Mesothelial cell of epicardium (in vitro differentiated cells): ENCODE measurements at places on chromosomes 4 and X. TPM values are rescaled to one million over a fixed set of nuclear protein-coding genes. Genes with fewer than 3 reads are reported as not detected.

The FANCB gene
- 6.0 to 7.6 TPM (median 6.2 TPM) in 3 replicates for total RNA-seq

DNA sequence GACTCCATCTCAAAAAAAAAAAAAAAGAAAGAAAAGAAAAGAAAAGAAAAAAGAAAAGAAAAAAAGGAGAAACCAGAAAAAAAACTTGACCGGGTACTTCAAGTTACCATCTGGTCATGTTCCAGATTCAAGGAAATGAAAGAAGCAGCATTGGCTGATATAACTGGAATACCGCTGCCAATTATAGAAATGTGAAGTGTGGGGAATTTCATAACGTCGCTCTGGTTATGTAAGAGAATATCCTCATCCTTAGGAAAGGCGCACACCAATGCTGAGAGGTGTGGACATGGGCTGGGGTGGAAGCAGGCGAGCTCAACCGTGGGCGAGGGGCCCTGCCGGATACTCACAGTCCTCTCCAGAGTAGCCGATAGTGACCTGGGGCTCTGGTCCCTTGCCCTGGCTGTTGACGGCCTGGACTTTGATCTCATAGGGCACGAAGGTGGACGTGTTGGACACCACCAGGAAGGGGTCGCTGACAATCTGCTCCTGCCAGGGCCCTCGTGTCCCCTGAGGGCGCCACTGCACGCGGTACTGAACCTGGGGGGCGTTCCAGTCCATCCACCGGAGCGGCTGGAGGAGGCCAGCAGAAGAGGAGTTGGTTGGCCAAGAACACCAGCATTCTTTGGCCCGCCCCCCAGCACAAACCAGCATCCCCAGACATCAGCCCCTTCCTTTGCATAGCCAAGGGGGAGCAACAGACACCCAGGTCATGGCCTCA lies 19.5 kb downstream of the L1CAM start:
- DNase-seq = no peak

DNA sequence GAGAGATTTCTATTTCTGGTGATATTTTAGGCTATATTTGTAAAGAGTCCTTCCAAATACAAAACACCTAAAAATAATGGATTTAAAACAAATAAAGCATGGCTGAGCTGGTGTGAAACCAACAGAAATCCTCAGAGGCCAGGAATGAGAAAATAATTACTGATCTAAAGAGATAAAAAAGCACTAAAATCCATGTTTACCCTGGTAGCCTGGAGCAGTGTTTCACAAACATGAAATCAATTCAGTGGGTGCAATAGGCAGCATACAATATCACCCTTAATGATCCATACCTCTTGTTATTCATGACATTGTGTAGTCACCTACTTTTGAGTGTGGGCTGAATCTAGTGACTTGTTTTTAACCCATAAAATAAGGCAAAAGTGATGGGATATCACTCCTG lies 14.6 kb downstream of the PFKFB1 start:
- DNase-seq = no peak

GRCh38 chr4:6773106-6773505 lies 9.4 kb upstream of the KIAA0232 start:
- no peak for DNase-seq

DNA sequence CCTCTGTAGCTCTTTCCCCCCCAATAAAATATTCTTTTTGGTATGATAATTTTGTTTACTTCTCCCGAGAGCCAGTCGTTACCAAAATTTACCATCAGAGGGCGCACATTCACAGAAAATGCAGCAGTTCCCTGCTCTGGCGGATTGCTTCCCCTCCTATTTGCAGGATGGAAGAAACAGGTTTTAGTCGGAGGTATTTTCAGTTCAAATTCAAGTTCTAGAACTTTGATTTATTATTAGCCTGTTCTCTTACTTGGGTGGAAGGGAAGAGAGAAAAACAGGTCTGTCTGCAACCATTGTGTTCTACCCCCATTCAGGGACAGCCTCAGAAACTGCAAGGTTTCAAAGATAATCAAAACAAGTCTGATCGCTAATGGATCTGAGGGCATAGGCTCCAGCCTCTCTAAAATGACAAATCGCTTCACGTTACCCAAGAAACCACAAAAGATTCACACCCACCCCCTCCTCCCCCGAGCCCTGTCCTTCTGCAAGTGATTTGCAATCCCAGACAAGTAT lies 263.8 kb upstream of the RPS6KA3 start:
- DNase-seq = peak; percentile 85

GRCh38 chr4:40458683-40459082 lies 123.5 kb downstream of the CHRNA9 start:
- no peak for DNase-seq

DNA sequence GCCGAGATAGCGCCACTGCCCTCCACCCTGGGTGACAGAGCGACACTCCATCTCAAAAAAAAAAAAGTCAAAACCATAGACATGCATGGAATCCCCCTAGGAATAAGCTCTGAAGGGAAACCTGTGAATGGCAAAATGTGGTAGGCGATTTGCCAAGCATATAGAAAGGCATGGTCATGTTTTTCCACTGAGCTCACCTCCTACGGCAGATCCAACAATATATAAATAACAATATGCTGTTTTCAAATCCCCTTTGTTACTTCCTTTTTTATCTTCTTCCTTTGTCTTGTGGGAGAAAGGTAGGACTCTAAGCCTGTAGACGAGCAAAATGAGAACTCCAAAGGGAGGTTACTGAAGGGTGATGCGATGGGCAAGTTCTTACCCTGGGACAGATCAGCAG lies 219.0 kb downstream of the PALLD start:
- DNase-seq = no peak

GRCh38 chr4:3532751-3533422 lies 665 bp upstream of the LRPAP1 start:
- no peak for DNase-seq

DNA sequence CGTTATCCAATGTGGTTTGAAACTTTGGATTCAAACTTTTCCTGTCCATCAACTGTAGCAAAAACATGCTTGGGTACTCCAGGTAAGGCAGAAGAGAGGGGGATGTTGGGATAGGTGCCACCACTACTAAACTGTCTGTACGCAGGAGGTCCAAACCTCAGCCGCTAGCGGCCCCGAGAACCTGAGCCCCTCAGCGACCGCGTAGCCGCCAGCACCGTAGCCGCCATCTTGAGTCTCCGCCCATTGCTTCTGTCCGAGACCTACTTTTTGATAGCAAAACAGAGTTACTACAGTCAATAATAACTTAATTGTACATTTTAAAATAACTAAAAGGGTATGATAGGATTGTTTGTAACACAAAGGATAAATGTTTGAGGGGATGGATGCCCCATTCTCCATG lies 119.9 kb upstream of the GRID2 start:
- DNase-seq = no peak

DNA sequence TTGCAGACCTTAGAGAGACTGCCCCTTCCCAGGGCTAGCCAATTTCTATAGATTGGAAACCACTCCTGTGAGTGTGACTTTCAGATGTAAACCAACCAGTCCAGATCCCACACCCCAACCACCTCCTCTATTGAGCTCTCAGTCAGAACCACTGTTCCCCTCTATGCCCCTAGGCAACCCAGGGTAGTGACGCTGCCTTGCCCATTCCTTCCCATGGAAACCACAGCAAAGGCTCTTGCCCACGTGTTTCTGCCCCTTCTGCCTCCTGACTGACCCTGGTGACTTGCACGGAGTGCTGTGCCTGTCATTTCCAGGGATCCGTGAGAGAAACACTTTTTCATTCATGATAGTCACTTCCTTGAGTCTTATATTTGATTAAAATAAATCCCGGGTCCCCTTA lies 32.4 kb downstream of the CYTL1 start:
- no peak for DNase-seq

The AMBN gene
- total RNA-seq = 0.14 to 0.36 TPM (median 0.22 TPM) in 3 replicates

The CXorf38 gene
- total RNA-seq = 8.9 to 10.2 TPM (median 10.2 TPM) in 3 replicates

DNA sequence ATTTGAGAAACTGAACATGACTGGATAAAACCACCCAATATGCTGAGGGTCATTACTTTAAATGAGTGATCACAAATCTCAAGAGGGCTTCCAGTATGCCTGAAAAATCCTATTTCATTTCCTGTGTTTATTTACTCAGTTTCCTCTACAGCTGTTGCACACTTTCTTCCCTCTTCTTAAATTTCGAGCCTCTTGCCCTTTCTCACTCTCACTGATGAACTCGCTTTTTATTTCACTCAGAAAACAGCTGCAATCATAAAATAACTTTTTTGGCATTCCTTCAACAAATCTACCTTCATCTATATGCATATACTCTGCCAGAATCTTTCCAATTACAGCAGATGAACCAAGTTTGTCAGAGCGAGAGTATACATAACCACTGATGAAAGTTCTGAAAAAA lies 101.3 kb downstream of the EIF4E start:
- no peak for DNase-seq

DNA sequence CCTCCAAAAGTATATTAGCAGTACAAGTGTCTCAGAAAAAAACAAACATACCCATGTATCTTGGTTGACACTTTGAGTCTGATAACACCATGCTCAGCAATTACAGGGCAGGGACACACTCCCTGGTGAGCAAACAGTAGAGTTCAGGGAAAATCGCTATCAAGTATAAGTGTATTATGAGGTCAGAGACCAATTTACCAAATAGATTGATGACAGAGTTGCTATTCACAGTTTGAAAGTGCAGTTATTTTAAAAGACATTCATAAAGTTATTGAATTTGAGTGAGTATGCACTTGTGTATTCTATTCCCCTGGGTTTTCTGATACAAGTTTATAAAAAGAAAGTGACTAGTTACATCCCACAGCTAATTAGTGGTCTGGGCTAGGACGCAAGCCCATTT lies 10.2 kb upstream of the LONRF3 start:
- no peak for DNase-seq

The STARD8 gene
- total RNA-seq = 6.3 to 7.1 TPM (median 6.4 TPM) in 3 replicates

- DNase-seq = no peak
Measured at GRCh38 chrX:41449615-41450014, 2.5 kb downstream of the NYX start.

- DNase-seq = no peak
Measured at GRCh38 chr4:143381189-143382118, 44.8 kb downstream of the GAB1 start.

GRCh38 chr4:153013202-153013977 lies 77.3 kb downstream of the FHDC1 start:
- DNase-seq = no peak

DNA sequence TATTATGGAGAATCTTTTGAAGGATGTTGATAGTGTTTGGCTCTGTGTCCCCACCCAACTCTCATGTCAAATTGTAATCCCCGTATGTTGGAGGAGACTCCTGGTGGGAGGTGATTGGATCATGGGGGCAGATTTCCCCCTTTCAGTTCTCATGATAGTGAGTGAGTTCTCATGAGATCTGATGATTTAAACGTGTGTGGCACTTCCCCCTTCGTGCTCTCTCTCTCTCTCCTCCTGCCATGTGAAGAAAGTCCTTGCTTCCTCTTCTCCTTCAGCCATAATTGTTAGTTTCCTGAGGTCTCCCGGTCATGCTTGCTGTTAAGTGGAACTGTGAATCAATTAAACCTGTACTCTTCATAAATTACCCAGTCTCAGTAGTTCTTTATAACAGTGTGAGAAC lies 166.1 kb upstream of the NUDT6 start:
- no peak for DNase-seq

- no peak for DNase-seq
Measured at GRCh38 chr4:156775813-156776212, 195.8 kb downstream of the PDGFC start.

- DNase-seq = no peak
Measured at GRCh38 chr4:181536811-181537434, 706.3 kb upstream of the TENM3 start.

The PRRG3 gene
- total RNA-seq = 1.9 to 2.5 TPM (median 2.3 TPM) in 3 replicates

DNA sequence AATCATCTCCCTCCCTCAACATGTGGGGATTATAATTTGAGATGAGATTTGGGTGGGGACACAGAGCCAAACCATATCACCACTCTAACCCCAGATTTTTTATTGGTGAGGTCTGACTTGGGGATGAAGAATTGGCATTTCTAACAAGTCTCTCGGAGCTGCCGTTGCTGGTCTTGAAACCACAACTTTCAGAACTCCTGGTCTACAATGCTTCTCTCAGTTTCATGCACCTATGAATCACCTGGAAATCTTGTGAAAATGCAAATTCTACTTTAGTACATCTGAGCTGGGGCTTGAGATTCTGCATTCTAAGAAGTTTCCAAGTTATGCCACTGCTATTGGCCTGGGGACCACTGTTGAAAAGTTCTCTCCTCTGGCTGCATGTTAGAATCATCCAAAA lies 78.6 kb downstream of the PALLD start:
- no peak for DNase-seq

DNA sequence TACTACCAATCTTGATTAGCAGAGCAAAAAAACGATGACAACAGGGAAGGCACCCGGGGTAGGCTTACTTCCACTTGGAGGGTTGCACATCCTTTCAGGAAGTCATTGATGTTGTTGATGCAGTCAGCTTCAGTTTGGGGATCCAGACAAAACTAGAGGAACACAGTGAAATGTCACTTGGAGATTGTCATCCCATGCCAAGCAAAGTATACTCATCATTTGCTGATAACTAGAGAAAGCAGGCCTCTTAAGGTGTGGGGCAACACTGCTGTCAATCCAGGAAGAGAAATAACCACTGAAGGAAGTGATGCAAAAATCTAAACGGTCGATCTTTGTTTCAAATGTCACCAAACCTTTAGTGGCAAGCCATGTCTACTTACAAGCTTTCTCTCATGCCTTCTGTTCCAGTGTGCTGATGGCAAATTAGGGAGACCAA lies 1.4 kb downstream of the ARHGEF6 start:
- DNase-seq = no peak

DNA sequence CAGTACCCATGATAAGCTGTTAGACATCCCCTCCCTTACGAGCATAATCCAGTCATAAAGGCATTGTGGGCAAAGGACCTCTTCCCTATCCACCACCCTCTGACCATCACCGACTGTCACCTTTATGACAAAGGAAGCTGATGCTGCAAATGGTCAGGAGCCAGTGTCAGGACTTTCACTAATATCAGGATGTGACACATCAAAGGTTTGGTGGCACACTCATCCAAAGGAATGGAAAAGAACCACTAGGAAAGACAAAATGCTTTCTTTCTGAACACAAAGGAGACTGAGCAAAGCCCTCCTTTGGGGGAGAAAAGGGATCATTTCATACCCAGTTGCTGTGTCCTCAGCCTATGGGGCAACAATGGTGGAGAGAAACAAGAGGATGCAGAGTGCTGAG lies 66.9 kb upstream of the PROM1 start:
- no peak for DNase-seq

GRCh38 chr4:145739845-145740244 lies 59.9 kb downstream of the C4orf51 start:
- DNase-seq = no peak

GRCh38 chrX:46791927-46792809 lies 33.2 kb upstream of the SLC9A7 start:
- no peak for DNase-seq
